NCI-H526 (cell line): ENCODE measurements at places on chromosomes 13 and 19.
A peak's percentile ranks its signal among the peaks of the same experiment; 100 is the strongest.

DNA sequence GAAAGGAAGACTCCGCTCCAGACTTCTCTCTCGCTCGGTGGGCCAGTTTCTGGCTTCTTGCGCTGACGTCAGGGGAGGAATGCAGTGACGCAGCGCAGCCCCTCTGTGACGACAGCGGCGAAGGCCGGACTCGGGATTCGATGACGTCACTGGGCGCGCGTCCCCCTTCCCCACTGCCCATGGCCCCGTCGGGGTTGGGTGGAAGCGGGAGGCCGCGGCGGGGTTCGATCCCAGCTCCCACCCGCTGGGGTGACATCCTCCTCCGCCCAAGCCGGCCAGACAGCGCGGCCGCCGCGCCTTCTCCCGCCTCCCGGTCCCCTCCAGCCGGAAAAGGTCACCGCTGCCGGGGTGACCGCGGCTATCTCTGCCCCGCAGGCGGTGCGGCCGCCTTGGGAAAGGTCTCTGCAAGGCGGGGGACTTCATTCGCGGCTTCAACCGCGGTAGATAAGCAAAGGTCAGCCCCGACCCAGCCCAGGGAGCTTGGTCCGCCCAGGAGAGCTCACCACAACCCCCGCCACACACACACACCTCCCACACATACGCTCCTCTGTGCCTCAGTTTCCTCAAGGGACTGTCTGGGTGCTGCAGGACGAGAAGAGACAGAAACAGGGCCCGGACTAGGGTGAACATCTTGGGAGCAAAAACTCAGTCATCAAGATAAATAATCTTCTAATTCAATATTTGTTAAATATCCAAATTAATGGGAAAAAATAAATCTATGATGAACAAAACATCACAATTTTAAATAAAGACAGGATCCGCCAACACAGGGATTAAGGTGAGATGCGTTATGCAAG, 844 bp upstream of the RFX1 start:
- DNase-seq = peak; percentile 85

DNA sequence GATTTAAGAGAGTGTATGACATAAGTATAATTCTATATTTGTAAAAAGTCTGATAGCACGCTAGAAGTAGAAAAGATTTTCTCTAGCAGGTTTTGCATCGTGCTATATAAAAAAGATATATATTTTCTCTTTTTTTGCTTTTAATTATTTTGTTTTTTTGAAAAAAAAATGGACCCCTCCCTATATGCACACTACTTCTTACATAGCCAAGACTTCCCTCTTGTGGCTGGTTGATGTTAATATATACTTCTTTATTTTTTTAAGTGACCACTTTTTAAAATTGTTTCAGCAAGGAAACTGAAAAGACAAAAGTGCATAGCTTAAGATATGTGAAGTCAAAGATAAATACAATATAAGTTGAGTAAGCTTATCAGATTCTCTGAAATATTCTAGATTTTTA, 1202.8 kb downstream of the DIAPH3 start:
- no peak for DNase-seq

GRCh38 chr13:110107568-110108347, 199.2 kb downstream of the COL4A1 start:
- peak; percentile 42 for DNase-seq

GRCh38 chr19:33868076-33868735, 71.5 kb downstream of the KCTD15 start:
- no peak for DNase-seq

- no peak for DNase-seq
Observed at GRCh38 chr19:17977021-17977420, 10.1 kb downstream of the KCNN1 start.

DNA sequence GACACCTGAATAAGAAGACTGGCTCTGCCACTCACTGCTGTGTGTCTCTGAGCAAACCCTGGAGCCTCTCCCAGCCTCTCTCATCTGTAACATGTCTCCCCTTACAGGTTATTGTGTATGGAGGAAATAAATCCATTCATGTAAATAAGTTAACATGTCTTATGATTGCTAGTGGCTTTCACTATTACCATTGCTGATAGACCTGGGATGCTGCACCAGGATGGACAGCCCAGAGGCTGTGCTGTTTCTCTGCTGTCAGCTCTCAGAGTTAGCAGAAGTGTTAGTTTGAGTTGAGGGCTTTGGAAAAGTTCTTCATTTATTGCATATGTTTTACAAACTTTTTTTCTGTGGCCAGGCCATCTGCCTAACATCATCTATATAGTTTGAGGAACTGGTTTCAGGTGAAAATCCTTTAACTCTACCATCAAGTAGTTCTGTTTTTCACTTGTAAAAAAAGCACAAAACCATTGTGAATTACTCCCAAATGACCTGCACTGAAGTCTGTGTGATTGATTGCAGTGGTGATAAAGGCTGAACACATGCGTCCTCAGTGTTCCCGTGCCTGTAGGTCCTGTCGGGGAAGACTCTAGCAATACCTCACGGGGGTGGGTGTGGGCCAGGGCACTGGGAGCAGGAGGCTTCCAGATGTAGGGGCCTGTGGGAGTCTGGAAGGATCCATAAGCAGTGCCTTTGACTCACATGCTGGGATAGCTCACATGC, 24.6 kb downstream of the MPHOSPH8 start:
- no peak for DNase-seq

- no peak for DNase-seq
Observed at GRCh38 chr19:32686847-32687475, 4.7 kb upstream of the NUDT19 start.

DNA sequence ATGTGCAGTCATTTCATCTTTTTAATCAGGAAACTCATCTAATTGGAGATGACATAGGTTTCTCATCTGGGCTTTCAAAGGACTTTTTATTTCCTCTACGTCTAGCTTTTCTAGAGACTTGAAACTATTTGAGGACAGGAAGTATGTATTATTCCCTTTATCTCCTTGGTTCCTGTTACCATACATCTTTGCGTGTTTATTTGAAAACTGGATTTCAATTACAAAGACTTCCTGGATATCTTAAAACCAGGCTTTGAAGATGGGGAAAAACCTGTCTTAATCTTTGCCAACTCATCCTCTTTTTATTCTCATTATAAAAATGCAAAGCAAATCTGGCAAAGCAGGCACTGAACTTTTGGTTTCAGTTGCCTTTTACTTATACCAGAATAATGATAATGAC, 130.5 kb downstream of the LMO7 start:
- no peak for DNase-seq

DNA sequence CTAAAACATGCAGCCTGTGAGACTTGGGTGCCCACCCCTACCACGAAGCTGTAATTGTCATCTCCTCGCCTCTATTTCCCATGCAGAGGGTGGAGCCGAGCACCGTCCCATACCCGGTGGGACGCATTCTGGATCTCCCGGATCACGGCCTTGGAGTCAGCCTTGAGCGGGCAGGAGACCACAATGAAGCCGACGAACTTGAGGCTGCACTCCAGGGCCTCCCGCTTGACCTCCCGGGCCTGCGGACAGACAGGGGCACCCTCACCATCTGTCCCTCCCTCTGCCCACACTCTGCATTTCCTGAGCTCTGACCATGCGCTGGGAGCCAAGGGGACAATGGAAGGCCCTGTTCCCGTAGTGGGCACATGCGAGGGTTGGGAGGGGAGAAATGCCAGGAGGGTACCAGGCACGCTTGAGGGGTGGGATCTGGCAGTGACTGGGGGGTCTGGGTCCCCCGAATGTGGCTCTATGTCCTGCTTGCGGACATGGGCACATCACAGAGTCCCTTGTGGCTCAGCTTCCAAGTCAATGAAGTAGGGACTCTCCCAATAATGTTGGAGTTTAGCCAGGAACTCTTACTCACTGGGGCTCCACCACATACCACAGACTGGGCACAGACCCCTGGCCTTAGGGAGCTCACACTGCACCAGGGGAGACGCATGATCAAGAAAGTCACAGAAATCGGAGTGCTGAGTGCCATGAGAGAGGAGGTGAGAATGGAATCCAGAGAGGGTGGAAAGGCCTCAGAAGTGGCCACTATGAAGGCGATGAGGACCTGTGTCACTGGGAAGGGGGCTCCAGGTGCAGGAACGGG, 9.2 kb upstream of the GMIP start:
- no peak for DNase-seq

GRCh38 chr19:52936954-52937325, 13.7 kb upstream of the ZNF888 start:
- no peak for DNase-seq

GRCh38 chr13:83716121-83716520, 166.2 kb downstream of the SLITRK1 start:
- no peak for DNase-seq

DNA sequence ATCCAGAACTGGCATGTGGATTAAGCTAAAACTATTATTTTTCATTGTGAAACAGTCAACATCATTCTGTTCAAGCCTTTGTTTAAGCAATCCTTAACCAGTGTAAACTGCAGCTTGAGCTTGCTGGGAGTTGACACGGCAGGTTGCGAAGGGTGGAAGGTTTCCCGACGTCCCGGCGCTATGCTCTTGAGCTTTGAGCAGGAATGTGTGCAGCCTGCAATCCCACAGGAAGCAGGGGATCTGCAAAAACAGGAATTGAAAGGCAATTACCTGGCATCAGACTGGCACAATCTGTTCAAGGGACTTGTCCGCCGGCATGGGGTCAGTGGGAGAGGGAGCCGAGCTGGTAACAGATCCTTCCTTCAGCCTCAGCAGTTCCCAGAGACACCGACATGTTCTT, 586.7 kb upstream of the SGCG start:
- no peak for DNase-seq

DNA sequence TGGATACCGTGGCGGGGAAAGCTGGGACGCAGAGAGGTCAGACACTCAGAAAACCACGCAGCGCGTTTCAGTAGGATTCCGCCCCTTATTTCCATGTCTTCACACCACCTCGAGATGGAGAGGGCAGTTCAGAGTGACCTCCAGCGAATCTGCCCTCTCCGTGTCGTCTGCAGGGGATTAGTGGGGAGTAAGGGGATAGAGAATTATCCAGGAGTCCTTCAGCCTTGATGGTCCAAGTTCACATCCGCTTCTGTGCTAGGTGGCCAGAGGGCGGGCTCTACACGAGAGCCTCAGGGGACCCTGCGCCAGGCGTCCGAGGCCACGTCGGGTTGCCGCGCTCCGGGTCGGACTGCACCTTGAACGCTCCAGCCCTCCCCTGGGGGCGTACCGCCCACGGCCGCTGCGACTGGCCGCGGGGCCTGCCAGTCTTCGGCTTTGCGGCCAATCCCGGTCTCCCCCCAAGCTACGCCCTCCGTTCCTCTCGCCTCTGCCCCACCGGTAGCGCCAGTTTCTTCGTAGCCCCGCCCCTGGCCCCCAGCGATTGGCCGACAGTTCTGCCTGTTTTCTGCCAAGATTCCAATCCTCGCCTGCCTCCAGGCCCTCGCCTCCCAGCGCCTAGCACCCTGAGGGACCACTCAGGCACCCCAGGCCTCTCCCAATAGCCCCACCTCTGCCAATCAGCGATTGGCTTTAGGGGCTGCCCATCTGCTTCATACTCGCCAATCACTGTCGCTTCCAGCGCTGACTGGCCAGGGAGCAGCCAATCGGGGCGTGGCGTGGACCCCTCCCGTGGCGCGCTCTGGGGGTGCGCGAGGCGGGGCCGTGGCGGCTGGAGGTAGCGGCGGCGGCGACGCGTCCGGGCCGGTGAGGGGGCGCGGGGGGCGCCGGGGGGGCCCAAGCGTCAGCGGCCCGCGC, at the start of gene SLC25A42:
TSS of gene SLC25A42 (plus strand) at position 812 of the 915 bp plus-strand sequence. CDS start 32,131 bp downstream, outside the sequence.
- DNase-seq = peak; percentile 97

GRCh38 chr13:44576351-44577235, 463 bp upstream of the TSC22D1 start:
- no peak for DNase-seq

GRCh38 chr13:45786293-45786920, 65.1 kb downstream of the SIAH3 start:
- DNase-seq = no peak

- no peak for DNase-seq
Observed at GRCh38 chr19:51157265-51157664, 15.2 kb downstream of the SIGLEC7 start.

- no peak for DNase-seq
Observed at GRCh38 chr13:83825676-83826075, 56.6 kb downstream of the SLITRK1 start.

DNA sequence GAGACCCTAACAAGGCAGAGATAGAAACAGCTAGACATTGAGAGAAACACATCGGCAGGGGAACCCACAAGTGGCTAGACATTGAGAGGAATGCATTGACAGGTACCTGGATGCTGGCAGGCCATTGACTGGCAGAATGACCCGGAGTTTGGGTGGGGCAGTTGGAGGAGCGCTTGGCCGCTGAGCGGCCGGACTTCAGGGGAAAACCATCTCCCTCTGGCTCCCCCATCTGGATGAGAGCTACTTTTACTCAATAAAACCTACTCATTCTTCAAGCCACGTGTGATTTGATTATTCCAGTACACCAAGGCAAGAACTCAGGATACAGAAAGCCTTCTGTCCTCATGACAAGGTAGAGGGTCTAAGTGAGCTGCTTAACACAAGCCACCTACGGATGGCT, 473.4 kb downstream of the SLITRK5 start:
- no peak for DNase-seq

DNA sequence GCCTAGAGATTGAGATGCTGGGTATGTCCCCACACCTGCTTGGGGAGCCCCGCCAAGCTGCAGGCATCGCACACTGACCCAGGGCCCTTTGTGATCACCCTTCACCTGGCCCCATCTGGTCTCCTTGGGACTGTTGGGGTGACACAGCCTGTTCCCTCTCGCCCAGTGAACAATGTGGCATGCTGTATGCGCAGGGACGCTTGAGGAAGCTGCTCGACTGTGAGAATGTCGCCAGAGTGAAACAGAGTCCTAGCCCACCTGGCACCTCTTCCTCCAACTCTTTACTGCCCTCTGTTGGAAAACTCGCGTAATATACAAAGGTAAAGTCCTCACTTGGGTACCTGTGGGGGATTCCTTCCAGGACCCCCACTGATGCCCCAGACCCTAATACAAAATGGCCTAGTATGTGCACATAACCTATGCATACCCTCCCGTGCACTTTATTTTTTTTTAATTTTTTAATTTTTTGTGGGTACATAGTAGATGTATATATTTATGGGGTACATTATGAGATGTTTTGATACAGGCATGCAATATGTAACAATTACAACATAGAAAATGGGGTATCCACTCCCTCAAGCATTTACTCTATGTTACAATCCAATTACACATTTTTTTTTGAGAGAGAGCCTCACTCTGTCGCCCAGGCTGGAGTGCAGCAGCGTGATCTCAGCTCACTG, 9.0 kb downstream of the BLOC1S3 start:
- peak; percentile 72 for DNase-seq

DNA sequence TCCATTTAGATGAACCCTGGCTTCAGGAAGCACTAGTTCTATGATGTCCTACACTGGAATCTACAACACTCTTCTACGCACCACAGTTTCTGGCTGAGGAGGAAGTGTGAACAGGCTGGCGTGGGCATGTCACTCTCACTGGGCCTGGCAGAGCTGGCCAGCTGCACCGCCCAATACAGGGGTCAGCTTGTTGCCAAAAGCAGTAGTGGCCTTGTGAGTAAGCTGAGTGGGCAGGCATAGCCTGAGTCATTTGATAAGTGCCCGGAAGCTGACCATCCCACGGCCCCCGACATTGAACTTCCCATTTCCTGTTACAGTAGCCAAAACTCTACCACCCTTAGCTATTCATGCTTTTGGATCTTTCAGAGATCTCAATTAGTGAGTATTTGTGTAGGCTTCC, 240.9 kb upstream of the SERP2 start:
- DNase-seq = no peak
